ENCODE measurements at places on chromosomes 4 and X.

GRCh38 chrX:23575281-23575680 is 92.0 kb upstream of the PRDX4 start:
- no peak for DNase-seq

GRCh38 chr4:114040319-114041116 is 61.1 kb upstream of the ARSJ start:
- DNase-seq = peak; percentile 1

- peak; percentile 46 for DNase-seq
These were observed 9.6 kb upstream of the TMA16 start for GRCh38 chr4:163484906-163485305.

GRCh38 chr4:39699687-39700409 is 1.9 kb downstream of the UBE2K start:
- no peak for DNase-seq

All from brain microvascular endothelial cell (primary cell).